Cerebellar nuclear complex (tissue), 1 donor: ENCODE measurements at places on chromosomes 2 and 18.

DNA sequence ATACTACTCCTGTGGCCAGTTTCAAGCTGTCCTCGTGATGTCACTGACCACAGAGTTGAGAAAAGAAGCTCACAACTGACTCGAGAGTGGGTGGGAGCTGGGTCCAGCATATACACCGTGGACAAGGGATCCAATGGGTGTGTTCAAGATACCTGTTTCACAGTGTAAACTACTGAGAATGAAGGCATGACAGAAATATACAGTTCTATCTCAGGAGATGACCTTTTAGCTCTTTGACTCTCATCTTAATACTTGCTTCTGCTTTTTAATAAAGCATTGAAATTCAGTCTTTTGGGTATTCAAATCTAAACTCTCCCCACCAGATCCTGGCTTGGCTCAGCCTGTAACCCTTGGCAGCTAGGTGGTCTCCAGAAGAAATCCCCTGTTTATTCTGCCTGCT, 130.1 kb downstream of the MAP2 start:
- DNase-seq = no peak

GRCh38 chr2:73253901-73254300, 19.8 kb downstream of the CCT7 start:
- DNase-seq = no peak

DNA sequence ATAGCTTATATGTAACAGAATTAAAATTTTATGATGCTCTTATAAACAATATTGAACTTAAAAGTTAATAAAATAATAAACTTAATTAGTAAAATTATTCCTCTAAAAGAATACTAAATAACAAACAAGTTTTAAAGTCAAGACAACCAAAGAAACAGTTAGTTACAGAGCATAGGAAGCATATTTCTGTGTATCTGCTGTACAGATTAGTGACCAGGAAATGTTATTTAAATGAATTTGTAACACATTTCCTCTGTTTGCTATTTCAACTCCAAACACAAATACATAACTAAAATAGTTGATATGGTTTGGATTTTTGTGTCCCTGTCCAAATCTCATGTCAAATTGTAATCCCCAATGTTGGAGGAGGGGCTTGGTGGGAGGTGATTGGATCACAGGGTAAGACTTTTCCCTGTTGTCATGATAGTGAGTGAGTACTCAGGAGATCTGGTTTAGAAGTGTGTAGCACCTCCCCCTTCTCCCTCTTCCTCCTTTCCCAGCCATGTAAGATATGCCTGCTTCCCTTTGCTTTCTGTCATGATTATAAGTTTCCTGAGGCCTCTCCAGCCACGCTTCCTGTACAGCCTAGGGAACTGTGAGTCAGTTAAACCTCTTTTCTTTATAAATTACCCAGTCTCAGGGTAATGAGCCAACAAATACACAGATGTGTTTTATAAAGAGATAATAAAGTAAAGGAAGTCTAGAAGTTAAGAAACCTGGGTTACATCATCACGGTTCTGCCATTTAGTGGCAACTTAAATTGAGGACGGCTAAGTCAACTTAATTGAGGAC, 51.8 kb downstream of the ROCK2 start:
- DNase-seq = no peak

DNA sequence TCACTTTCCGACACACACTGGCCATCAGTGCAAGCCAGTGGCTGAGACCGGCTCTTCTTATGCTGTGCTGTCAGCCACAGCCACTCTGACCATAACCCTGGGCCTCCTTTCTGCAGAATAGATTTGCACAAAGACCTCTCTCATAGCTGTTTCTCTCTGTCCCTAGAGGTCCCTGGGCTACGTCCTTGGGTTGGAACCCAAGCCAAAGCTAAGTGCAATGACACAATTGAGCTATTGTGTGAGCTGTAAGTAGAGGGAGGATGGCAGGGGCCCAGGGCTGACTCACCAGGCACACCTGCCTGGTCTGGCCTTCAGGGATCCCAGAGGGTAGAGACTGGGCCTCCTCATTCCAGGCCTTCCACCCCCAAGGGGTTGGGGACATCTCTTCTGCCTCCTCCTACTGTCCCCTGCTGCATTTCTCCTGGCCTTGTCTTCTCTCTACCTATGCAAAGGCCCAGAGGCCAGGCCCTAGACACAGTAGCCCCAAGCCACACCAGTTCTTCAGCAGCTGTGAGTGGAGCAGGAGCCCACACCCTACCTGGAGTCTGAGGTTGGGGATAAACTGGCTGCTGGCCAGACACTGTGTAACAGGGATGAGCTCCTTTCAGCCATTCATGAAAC, 174.6 kb downstream of the NCK2 start:
- no peak for DNase-seq

- DNase-seq = no peak
These were observed 187.4 kb downstream of the TMEM247 start for GRCh38 chr2:46666754-46667153.

DNA sequence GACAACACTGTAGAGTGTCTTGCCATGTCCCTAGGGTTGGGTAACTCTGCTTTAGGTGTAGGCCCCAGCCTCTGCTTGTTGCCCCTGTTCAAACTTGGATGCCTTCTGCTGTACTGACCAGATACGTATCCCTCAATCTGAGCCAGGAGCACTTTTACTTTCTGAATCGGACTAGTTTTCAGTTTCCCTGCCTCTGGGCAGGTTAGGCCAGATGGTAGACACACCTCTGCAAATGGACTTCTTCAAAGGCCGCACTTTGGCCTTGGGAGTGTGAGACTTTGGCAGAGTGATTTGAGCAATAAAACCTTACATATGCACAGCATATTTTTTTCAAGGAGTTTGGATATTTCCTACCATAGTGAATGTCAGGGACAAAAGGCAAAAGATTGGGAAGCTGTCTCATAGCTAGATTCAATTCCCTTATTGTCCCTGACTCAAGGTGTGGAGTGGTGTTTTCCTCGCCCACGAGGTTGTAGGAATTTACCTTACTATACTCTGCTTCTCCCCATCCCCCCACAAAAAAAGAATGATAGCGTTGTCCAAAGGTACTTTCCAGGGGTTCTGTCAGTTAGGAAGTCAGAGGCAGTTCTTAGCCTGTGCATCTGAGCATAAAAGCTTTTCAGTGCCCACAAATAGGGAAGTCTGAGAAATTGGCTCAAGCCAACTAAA, 15.3 kb upstream of the PARD3B start:
- no peak for DNase-seq

- no peak for DNase-seq
These were observed 112.9 kb upstream of the TTC27 start for GRCh38 chr2:32514946-32515345.

DNA sequence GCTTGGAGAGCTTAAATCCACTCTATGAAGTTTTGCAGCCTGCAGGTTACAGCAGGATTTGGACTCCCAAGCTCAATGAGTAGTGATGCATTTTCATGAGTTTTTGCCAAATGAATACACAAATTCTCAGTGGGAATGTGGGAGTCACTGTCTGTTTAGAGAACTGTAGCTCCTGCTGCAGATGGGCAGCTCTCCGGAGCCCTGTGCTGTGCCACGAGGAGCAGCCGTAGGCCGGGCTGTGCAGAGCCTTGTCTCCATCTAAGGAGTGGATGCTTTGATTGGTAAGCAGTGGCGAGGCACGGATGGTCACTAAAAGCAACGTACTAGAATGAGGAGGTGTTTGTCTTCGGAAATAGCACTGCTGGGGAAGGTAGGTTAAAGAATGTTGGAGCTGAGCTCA, 96.0 kb upstream of the NFATC1 start:
- no peak for DNase-seq

DNA sequence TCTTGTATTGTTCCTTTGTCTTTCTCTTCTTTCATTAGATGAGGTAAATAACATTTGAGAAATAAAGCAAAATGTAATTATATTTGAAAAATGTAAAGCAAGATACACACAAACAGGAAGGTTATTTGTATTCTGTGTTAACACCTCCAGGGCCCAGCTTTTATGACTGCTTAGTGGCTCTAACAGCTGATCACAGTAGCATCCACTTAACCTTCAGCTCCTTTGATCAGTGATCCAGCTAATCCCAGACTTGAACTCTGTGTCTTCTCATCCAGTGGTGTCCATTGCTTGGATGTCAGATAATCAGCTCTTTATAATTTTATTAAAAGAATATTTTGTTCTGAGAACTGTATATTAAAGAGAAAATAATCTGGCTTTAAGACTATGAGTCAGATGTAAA, 44.5 kb downstream of the PSMD14 start:
- DNase-seq = no peak

- DNase-seq = no peak
These were observed 815.0 kb upstream of the ID2 start for GRCh38 chr2:7866825-7867224.

- DNase-seq = no peak
These were observed 88.0 kb upstream of the SETBP1 start for GRCh38 chr18:44592639-44593038.

DNA sequence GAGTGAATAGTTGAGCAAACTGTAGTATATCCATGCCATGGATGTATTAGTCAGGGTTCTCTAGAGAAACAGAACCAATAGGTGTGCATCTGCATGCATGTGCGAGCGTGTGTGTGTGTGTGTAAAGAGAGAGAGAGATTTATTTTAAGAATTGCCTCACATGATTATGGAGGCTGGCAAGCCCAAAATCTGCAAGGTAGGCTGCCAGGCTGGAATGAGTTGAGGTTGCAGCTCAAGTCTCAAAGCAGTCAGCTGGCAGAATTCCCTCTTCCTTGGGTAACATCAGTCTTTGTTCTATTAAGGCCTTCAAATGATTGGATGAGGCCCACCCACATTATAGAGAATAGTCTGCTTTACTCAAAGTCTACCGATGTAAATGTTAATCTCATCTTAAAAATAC, 187.8 kb downstream of the ANAPC1 start:
- DNase-seq = no peak

DNA sequence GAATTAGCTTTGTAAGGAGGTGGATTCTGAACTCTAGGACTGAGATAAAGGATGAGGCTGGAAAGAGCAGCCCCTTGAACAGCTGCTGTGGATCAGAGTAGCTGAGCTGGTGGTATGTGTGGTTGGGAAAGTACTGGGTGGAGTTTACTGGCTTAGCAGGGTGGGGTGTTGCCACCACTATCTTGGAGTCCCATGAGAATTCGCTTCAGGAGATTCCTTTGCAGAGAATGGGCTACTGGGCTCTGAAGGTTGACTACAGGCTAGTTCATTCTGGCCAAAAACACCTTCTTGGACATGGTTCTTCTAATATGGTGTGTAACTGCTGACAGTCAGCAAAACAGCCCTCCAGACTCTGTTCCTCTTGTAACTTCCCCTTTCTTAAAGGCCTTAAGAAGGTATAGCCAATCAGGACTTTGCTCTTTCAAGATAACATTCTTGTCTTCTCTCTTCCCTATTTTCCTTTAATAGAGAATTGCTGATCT, 52.7 kb downstream of the TET3 start:
- no peak for DNase-seq

DNA sequence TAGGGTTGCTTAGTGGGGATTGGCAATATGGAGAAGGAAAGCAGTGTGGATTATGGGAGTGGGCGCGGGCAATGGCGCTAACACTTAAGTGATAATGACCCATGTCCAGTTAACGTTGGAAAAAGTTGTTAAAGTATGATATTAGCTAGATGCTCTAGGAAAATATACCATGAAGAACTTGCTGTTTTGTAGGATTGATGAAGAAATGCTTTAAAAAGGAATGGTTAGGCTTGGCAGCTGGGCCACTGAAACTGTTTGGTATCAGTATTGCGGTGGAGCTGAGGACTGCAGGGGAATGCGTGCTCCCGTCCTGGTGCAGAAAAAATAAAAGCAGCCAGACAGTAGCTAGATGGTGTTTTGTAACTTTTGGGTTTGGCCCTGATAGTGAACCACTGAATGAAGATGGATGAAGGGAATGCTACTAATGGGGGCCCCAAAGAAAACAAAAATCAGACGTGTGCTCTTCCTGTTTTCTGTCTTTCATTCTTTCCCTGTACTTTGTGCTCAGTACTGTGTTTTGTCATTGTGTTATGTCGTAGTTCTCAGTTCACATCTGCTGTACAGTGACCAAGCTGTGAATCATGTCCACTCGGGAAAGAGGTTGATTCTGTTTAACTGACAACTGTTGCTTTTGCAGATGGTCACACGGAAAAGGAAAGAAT, 999 bp downstream of the INSIG2 start:
- no peak for DNase-seq

DNA sequence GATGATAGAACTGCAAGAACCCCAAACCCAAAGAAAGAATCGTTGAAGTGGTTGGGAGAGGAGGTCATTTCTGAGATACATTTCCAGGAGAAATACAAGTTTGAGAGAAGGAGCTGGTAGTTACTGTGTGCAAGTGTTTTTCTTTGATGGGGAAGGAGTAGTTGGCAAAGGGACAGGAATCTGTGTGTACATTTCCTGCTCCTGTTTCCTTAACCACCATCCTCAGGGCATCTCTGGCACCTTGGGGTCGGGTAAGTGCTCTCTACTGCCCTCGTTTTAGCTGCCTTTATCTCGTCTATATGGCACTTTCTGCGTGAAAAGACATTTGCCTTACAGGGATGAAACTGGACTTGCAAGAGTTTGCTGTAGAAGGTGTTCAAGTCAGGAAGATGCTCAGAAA, 27.3 kb downstream of the CDC42EP3 start:
- DNase-seq = no peak

- DNase-seq = no peak
These were observed 38.1 kb downstream of the TRAK2 start for GRCh38 chr2:201413143-201413542.

DNA sequence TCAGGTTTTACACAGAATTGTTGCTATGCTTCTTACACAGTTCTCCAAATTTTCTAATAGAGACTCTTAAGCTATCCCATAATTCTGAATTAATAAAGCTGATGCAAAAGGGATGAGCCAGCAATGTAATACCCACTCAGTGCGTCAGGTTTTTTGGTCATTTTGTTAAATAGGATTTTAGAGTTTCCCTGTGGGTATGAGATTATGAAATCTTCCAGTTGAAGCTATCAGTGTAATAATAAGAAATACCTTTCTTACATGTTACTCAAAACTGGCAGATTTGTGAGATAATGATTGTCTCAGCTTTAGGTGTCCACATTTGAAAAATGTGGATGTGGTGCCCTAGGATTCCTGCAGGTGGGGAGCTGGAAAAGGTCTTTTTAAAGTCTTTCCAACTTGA, 44.5 kb downstream of the SOCS6 start:
- DNase-seq = no peak

GRCh38 chr2:54254180-54254579, 1.8 kb downstream of the TSPYL6 start:
- DNase-seq = no peak

DNA sequence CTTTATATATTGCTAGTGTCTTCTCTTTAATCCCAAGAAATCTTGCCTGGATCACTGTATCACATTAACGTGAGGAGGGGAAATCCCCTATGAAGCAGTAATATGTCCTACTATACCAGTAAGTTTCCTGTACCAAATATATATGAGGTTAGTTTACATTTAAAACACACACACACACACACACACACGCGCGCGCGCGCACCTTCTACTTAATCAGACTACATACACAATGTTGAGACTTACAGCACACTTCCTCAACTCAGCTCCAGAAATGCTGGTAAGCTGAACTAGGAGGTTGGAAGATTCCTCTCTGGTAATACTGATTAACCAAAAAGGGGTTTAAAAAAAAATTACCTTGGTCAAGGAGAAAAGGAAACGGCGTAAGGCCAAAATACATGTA, 49.3 kb downstream of the USP34 start:
- no peak for DNase-seq
